ENCODE measurements at places on chromosomes 4 and X. TPM values are rescaled to one million over a fixed set of nuclear protein-coding genes. Genes with fewer than 3 reads are reported as not detected.

The GNRHR gene
- 0.66 TPM for polyA plus RNA-seq

The P2RY10 gene
- 0.48 TPM for polyA plus RNA-seq

The PARM1 gene
- polyA plus RNA-seq = 29.4 TPM

The ETNPPL gene
- not detected for polyA plus RNA-seq

DNA sequence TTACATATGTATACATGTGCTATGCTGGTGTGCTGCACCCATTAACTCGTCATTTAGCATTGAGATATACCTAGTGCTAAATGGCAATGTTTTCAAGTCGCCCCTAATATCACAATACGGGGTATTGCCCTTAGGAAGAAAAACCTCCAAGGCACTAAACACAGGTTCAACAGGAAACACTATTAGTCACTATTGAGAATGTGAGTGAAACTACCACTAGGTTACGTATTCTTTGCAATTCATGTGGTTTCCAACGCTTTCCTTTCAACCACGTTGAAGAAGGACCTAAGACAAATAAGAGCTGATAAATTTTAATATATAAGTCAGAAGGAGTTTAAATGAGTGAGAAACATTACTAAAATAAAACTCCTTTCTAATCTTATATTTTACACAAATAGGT is 134.7 kb upstream of the SPANXN4 start:
- no peak for DNase-seq

GRCh38 chr4:149676076-149676475 is 139.6 kb downstream of the IQCM start:
- DNase-seq = no peak

DNA sequence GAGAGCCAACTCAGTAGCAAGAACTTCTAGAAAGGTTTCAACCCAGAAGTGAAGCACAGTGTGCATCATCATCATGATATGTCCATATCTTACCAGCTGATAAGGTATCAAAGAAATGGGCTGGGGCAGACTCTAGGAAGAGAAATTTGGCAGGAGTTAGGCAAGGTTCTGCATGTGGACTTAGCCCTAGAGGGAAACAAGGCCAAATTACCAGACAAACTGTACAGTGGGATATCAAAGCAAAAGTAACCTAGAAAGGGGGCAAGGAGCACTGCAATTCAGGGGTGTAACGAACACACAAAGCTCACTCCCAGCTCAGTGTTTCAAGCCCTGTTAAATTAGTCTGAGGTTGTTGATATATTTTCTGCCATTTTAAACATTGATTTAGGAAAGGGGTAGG is 407.4 kb downstream of the SMARCA1 start:
- no peak for DNase-seq

DNA sequence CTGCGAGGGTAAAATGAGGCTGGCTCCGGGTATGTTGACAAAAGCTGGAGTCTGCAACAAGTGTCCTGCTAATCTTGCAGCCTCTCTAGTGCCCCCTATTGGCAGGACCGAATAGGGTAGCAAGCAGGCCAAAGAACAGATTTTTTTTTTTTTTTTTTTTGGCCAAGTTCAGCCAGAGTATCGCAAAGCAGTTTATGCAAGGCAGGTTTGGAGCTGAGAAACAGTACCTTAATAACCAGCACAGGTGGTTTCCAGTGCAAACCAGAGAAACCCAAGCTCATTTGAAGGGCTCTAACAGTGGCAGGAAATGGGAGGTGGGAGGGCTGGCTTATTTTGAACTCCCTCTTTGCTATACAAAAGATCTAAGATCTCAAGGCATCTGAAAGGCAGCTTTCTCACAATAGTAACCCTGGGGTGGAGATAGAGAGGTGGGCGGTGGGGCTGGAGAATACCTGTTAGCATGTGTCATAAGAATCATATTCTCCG is 38.2 kb upstream of the OCIAD2 start:
- no peak for DNase-seq

DNA sequence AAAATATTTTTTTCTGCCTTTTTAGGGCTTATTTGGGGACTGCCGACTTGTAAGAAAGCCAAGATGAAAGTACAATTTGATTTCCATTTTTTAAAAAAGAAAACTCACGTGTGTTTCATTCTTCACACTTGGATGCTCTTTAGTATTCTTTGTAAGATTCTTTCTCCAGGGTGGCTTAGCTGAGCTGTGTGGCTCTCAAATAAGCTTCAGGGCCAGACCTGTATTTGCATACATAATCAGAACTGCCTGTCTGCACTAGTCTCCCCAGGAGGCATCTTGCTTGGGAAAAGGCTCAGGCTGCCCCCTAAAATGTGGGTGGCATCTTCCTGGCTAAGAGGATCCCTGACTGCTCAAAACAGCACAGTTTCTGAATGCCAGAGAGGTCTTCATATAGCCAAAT is 498.4 kb downstream of the MID1IP1 start:
- no peak for DNase-seq

DNA sequence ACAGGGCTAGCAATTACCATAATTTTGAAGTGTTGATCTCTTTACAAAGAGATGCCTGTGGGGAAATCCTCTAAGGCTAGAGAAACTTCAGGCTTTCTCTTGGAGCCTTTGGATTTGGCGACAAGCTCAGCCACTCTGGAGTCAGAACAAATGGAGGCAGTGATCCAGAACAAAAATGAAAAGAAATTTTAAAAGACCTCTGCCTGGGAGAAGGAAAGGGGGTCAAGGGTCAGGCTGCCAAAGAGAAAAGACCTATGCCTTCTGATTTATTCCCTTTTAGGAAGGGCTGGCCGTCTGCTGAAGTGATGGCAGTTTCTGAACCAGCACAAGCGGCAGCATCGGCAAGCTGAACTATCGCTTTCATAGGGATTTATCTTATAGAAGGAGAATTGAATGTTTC is 140.8 kb upstream of the SFRP2 start:
- no peak for DNase-seq

All from left lung (tissue), 14 donors.